Activated CD4-positive, CD25-positive, alpha-beta regulatory T cell treated with anti-CD3 and anti-CD28 coated beads, Interleukin-2, amount 50 U/mL, for 24 hours (primary cell): ENCODE measurements at places on chromosomes 3 and 15.

DNA sequence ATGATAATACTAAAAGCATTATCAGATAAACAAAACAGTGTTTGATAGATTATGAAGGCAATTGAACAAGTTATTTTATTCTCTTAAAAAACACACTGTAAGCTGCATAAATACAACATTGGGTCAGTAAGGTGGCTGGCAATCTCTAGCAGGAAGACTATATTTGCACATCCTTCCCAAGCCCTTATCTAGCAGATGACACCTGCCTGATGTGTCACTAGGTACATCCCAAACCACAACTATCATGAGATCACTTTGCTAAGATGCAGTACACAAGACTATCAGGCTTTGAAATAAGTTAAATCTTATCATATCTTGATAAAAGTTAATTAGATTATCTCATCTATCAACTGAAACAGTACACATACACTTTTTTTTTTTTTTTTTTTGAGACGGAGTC, 417.4 kb downstream of the MECOM start:
- ATAC-seq: no peak

DNA sequence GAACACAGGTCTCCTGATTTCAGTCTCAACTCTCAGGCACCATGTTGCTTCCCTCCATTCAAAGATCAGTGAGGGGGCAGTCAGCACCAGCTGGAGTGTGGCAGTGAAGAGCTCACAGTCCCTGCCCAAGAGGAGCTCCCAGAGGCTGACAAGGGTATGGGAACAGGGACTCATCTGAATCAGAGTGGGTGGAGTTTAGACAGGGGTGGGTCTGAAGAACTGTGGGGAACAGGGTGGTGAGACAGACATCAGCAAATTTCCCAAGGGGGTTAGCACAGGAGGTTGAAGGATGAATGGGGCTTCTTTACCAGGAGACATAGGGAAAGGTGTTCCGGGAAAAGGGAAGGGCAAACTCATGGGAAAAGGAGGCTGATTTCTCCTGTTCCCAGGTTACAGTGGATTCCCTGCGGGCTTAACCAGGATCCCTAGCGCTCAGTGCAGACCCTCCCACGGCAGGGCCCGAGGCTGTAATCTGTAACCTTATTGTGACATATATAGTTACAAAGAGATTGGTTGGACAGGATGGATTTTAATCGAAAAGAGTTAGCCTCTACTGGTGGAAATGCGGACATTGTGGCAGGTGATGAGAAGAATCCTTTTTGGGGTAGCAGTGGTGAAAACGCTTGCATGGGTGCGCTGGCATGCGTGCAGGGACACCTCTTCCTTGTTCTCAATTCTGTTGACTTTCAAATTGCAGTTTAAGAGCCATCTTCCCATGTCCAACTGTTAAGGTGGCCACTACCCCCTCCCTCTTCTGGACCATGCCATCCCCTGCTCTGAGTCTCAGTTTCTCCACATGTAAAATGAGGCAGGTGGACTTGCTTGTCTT, 160.3 kb downstream of the SMAD6 start:
- ATAC-seq: no peak

DNA sequence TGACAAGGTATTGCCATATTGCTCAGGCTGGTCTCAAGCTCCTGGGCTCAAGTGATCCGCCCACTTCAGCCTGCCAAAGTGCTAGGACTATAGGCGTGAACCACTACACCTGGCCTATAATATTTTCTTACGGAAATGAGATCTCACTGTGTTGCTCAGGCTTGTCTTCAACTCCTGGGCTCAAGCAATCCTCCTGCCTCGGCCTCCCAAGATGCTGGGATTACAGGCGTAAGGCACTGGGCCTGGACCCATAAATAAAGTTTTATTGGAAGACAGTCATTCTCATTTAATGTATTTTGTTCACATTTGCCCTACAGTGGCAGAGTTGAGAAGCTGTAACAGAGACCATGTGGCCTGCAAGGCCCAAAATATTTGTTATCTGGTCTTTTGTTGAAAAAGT, 142.1 kb downstream of the RBPMS2 start:
- no peak for ATAC-seq

- no peak for ATAC-seq
Observed at GRCh38 chr15:98978153-98978552, 29.4 kb downstream of the PGPEP1L start.

GRCh38 chr3:65443739-65444446, 594.8 kb downstream of the MAGI1 start:
- no peak for ATAC-seq

- ATAC-seq: no peak
Observed at GRCh38 chr3:70981231-70981880, 602.2 kb downstream of the FOXP1 start.

DNA sequence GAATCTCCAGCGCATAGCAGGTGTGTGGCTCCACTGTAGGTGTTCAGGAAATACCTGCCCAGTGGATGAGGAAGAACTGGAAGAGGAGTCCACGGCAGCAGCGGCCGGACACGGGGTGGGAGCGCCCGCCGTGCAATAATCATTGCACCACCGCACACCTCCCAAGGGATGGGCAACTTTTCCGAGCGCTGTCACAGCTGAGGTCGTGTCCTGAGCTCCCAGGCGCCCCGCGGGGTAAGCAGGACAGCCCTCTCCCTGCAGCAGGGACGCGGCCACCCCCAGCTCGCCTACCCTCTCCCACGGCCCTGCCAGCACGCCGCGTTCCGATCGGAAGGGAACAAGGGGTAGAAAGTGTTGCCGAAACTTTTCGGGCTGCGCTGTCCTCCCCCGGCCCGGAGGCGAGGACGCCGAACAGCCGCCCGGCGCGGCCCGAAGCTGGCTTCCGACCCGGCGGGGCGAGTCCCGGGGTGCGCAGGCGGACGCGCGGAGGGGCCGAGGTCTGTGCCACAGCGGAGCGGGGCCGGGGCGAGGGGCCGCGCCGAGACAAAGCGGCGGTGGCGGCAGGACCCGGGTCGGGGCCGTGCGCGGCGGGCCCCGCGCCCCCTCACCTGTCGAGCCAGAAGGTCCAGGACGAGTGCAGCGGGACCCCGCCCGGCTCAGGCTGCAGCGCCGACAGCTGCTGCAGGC, 475 bp downstream of the EIF4E3 start:
- ATAC-seq: peak; percentile 21

GRCh38 chr15:24621630-24622215, 53.9 kb upstream of the NPAP1 start:
- ATAC-seq: no peak

GRCh38 chr3:177362626-177363025, 165.3 kb upstream of the TBL1XR1 start:
- no peak for ATAC-seq

DNA sequence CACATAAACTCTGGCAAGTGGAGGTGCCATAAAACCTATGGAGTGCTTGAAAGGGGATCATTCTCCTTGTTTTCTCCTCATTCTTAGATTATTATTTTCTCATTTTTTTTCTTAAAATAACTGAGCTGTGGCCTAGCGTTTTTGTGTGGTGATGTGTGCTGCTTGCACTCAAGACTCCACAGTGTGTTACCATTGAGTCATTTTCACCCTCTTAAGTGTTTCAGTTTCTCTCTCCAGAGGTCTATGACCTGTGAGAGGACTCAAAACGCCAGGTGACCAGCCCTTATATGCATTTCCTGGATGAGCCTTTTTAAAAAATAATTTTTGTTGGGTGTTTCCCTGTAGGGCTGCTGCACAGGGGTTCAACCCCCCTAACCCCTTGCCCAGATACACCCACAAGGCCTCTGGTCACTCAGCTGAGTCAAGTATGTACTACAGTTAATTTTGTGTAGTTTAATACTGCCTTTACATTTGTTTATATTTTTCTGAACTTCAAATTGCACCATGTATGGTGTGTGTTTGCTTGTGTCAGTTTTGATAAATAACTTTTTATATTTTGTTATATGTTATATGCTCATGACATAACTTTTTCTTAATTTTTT, 15.4 kb upstream of the BTLA start:
- ATAC-seq: peak; percentile 95

DNA sequence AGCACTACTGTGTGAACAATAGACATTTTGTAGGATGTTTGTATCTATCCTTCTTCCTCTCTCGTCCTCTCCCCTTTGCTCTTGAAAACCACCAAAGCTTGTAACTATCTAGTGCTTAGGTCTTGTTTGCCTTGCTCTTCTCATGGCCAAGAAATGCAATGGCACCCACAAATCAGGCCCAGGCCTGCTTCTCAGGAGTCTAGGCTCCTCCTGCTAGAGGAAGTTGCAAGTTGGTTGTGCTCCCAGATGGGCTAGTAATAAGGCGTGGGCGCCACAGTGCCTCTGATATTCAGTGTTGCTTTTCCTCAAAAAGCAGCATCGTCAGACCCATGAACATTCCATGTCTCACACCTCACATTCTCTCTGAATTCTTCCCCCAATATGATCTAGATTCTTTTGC, 28.7 kb downstream of the ZNF385D start:
- ATAC-seq: no peak

GRCh38 chr3:78588906-78589621, 1178.7 kb downstream of the ROBO1 start:
- ATAC-seq: no peak

DNA sequence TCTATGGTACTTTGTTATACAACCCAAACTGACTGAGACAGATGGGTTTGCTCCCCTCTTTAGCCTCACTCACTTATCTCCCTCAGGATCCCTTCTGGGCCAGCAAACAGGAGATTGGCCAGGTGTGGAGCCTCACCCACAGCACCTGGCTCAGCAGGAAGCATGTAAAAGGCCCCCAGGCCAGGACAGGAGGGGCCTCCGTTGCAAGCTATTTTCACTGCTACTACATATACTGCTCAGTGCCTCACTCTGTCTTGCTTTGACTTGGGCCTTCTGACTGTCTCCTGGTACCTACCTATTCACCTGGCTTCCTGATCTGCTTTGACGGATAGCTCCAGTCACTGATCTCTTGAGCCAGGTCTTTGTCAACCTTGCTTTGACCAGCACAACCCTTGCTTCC, 20.4 kb upstream of the TPM1 start:
- no peak for ATAC-seq

GRCh38 chr3:127915937-127916493, 983 bp downstream of the KBTBD12 start:
- no peak for ATAC-seq

GRCh38 chr15:33155691-33156420, 38.7 kb downstream of the FMN1 start:
- ATAC-seq: no peak

DNA sequence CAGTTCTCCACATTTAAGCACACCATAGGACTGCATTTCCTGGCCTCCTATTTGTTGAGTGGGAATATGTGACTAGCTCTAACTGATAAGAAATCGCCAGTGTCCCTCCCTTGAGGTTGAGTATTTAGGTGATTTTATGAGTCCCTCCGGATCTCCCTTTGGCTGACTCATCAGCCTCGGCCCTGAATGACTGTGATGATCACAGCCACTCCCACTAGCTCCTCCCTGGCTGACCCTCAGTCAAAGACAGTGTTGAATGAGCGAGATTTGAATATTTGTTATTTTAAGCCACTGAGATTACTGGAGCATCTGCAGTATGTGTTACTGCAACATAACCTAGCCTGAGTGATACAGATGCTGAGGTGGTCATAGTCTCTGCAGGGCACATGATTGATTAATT, 515.3 kb downstream of the EPHB1 start:
- no peak for ATAC-seq

DNA sequence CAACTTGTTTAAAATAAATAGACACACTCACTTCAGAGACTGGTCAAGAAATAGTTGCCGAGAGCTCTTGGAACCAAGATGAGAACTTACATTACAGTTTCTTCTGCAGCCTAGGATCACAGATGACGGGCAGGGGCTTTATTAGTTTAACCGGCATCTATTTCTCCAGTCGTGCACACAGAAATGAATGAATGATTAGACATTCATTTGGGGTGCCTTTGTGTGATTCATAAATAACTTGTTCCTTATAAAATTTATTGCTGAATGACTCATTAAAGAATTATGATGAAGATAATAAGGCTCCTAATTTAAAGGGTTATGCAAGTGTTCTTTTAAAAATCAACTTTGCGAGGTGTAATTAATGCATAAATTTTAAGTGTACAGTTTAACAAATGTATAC, 20.8 kb downstream of the NFKBIZ start:
- no peak for ATAC-seq

- ATAC-seq: no peak
Observed at GRCh38 chr15:36591536-36592411, 12.3 kb downstream of the CDIN1 start.

- ATAC-seq: no peak
Observed at GRCh38 chr3:189896533-189896932, 224.2 kb downstream of the P3H2 start.

DNA sequence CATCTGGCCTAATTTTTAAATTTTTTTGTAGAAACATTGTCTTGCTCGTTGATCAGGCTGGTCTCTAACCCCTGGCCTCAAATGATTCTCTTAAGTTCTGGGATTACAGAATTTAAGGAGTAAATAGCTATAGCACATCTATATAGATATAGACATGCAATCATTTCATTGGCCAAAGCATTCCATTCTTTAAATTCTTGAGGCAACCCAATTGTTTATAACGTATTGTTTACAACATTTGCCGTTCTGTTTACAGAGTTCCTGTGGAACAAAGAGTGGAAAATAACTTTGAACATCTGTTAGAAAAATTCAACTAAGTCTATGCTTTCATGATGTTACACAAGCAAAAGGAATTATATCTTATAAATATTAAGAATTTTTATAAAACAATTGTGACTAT, 205.2 kb upstream of the ROBO2 start:
- ATAC-seq: no peak

GRCh38 chr3:137217733-137218132, 259.9 kb downstream of the IL20RB start:
- ATAC-seq: no peak

DNA sequence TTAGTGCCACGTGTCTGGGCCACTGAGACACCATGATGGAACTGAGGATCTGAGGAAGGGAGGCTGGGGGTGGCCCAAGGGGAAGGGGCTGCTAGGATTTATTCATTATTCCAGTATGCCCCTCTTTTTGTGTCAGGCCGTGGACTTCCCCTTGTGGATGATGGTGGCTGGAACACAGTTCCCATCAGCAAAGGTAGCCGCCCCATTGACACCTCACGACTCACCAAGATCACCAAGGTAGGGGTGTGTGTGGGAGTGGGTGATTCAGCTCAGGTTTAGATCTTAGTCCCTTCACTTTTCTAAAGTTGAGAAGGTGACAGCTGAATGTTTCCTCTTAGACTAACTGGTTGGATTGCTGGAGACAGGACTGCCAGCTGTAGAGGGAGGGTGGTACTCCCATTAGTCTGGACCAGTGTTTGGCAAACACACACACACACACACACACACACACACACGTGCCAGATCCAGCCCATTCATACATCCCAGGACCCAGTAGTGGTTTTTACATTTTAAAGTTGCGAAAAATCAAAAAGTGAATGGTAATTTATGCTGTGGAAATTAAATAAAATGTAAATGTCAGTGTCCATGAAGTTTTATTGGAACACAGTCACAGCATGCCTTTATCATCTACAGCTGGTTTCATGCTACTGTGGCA, 11.4 kb downstream of the EIF4G1 start:
- peak; percentile 90 for ATAC-seq

- ATAC-seq: no peak
Observed at GRCh38 chr3:130946882-130947281, 53.0 kb downstream of the ATP2C1 start.

GRCh38 chr3:100007313-100007712, 107.0 kb downstream of the FILIP1L start:
- ATAC-seq: no peak
